Stimulated activated naive CD4-positive, alpha-beta T cell treated with Interleukin-2 at 50 U/mL for 16 hours (primary cell): ENCODE measurements at places on chromosomes 12 and 14.
A peak's percentile ranks its signal among the peaks of the same experiment; 100 is the strongest.

GRCh38 chr12:6038160-6038559 lies 86.3 kb downstream of the VWF start:
- DNase-seq = peak; percentile 7

- DNase-seq = no peak
These were observed 122.5 kb upstream of the MAX start for GRCh38 chr14:65224799-65225198.

GRCh38 chr12:66648033-66648735 lies 30.7 kb downstream of the GRIP1 start:
- no peak for DNase-seq

DNA sequence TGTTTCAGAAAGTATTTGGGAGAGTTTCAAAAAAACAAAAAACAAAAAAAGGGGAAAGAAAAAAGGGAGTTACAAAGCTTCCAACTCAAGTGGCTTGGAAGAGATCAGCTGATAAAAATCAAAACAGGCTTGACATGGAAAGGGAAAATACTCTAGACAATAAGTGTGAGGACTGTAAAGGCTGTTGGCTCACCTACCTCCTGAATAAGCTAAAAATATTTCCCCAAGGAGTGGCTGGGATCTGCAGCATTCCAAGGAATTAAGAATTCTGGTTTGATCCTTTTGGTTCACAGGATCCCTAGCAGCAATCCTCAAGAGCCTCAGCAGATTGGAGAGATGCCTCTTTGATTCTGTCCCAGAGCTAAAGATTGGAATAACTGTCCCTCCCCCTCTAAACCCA lies 11.2 kb upstream of the AJUBA start:
- no peak for DNase-seq

DNA sequence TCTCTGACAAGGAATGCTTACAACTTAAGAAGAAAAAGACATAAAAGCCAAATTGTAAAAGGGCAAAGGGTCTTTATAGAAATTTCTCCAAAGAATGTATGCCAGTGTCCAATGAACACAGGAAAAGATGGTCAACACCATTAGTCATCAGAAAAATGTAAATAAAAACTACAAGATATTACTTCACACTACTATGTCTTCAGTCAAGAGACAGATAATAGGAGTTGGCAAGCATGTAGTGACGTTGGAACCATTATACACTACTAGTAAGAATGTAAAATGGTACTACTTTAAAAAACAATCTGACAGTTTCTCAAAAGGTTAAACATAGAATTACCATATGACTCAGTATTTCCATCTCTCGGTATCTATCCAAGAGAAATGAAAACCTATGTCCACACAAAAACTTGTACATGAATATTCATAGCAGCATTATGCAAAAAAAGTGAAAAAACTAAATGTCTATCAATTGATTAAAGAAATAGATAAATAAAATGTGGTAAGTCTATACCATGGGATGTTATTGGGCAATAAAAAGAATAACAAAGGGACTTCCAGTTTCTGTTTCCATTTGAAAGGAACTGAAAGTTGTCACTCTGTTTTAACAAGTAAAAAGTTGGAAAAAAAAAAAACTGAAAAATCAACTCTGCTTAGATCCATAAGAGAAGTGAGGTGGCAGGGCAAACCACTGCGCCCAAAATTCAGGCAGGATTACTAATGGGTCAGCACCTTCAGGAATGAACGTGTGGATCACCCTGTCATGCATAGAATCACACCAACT lies 69.8 kb downstream of the ALG10B start:
- DNase-seq = no peak

DNA sequence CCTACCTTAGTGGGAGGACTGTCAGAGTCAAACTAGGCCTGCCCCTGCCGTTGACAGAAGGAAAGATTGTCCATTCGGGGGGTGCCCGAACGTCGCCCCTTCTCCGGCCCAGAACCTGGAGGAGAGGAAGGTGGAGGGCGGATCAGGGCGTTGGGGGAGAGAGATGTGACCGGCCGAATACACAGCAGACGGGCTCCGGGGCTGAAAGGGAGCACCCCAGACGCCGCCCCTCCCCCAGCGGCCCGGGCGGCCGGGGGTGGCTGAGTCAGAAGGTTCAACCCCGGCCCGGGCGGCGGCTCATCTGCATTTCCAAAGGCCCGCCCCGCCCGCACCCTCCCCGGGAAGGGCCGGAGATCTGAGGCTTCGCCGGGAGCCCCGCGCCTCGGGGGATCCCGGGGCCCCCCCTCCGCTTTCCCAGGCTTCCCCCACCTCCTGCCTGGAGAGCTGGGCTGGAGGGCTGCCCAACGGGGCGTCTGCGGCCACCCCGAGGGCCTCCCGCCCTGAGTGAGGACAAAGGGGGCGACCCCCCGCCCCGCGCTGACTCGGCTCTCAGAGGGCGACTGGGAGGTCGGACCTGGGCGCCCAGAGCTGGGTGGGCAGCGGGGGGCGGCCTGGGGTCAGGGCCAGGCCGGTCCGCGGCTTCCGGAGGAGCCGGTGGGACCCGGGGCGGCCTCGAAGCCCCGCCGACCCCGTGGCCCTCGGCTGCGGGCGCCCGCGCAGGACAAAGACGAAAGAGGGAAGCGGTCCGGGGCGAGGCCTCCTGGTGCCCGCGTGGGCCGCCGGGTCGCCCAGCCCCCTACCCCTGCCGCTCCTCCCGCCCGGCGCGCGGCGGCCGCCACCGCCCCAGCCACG lies 3.7 kb upstream of the SETD1B start:
- DNase-seq = peak; percentile 75

DNA sequence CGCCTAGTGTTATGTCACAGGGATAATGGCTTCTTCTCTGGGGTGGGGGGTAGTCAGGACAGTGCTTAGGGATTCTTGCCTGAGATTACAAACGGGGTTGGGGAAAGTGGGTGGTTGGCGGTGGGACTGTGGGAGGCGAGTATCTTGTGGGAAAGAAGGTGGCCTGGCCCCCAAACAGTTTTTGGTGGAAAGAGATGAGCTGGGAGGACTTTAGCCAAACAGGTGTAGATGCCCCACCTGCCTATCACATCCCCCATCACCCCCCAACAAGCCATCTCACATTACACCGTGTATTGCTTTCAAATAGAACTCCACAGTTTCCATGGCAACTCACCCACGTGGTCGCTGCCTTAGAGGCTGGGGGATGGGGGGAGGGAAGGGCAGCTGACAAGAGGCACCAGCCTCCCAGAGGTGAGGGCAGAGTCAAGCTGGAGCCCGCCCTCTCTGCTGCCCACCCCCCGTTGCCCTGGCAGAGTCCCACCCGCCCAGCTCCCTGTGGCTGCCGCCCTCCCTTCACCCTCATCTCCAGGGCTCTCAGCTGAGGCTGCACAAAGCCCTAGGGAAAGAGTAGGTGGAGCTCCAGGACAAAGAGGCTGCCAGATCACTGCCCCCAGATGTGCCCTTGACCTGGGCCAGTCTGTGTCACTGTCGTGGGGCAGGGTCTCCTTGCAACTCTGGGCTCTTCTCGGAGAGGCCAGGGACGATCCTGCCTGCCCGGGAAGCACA lies 98.3 kb downstream of the LRRC74A start:
- DNase-seq = peak; percentile 38

- DNase-seq = no peak
These were observed 10.1 kb downstream of the AKAP6 start for GRCh38 chr14:32339188-32339587.

- no peak for DNase-seq
These were observed 108.6 kb downstream of the PPM1A start for GRCh38 chr14:60357551-60358149.

DNA sequence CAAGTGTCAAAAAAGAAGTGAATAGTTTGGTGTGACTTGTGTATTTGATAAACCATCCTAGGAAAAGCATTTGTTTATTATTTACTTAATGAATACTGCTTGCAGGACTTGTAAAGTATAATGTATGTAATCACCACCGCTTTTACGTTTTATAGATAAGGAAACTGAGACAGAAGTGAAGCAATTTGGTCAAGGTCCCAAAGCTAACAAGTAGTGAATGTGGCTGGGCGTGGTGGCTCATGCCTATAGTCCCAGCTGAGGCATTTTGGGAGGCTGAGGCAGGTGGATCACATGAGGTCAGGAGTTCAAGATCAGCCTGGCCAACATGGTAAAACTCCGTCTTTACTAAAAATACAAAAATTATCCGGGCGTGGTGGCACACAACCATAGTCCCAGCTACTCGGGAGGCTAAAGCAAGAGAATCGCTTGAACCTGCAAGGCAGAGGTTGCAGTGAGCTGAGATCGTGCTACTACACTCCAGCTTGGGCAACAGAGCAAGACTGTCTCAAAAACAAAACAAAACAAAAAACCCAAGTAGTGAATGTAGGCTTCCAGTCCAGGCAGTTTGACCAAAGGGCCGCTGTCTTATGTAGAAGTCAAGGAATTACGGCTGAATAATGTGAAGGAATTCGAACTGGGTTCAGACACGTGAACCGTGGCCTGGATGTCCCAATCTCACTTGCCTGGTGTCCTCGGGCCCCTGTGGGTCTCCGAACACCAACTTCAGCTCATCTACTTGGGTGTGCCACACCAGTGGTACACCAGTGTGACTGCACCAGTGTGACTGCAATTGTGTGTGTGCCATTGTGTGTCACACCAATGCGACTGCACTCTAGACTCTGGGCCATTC lies 88.3 kb upstream of the MED13L start:
- DNase-seq = no peak

DNA sequence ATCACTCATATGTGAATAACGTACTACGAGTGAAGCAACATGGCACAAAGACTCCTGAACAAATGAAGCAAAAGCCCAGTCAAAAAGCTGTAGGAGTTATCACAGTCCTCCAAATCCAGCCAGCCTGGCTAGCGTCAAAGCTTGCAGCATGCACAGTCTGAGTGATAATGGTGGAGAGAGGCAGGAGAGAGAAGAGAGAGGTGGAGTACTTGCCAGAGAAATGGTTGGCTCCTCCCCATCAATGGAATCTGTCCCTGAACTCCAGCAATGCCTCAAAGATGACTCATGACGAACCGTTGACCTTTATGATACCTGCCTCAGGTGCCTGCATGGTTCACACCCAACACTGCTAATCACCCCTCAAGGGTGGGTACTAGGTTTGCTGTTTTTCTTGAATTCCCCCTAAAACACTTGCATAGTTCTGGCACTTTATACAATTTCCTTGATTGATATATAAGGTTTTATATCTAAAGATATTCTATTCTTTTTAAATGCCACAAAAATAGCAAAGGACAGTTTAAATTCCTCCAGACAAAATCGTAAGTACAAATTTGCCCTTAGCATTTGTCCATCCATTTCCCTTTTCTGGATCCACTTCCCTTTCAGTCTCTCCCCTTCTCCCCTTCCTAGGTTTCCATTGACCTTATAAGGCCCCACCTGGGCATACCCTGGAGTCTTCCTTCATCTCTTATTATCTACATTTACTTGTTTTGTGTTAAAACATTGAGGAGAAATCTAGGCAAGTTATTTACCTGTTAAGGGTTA lies 10.2 kb downstream of the ARHGDIB start:
- DNase-seq = no peak

GRCh38 chr14:91413547-91414474 lies 3.8 kb downstream of the CCDC88C start:
- DNase-seq = peak; percentile 25

- no peak for DNase-seq
These were observed 78.2 kb downstream of the SCN8A start for GRCh38 chr12:51669271-51669670.

DNA sequence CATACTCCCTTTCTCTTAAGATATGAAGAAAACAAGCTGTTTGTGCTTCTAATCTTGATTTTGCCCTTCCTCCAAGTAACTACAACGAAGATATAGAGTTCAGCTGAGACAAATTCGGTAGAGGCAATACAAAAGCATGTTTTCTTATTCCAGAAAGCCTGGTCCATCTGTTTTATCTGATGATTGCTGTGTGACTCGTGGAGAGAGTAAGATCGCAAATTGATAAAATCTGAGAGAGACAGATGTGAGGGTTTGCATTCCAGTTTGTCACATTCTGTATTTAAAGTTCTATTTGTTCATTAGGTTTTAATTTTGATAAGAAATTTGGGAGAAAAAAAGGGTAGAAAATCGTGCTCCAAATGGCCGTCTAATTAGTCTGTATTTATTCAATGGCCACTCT lies 192.1 kb downstream of the CPNE8 start:
- DNase-seq = no peak

- DNase-seq = no peak
These were observed 316.8 kb downstream of the PAWR start for GRCh38 chr12:79373896-79374499.

DNA sequence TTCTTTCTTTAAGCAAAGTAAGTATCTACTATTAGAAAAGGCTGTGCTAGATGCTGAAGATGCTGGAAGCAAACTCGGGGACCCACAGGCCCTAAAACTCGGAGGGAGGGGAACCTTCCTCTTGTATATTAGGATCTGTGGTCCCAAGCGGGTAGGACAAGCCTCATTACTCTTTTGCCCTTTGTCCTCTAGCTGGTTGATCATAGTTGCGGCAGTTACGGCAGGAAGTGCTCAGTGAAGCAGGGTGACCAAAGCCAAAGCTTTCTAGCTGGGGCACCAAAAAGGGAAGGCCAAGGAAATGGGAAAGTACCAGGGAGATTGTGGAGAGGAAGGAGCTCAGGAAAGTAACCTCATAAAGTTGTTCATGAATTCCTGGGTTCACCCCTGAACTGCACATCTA lies 76.3 kb downstream of the SCFD1 start:
- DNase-seq = no peak

- DNase-seq = no peak
These were observed 11.9 kb downstream of the TGFB3 start for GRCh38 chr14:75969891-75970290.

- DNase-seq = no peak
These were observed 533.7 kb upstream of the SEL1L start for GRCh38 chr14:82067221-82067875.

GRCh38 chr12:114767084-114767760 lies 83.2 kb upstream of the TBX3 start:
- DNase-seq = no peak

GRCh38 chr12:6492838-6493496 lies at the start of gene MRPL51:
Gene MRPL51, minus strand, starts transcription at chr12:6493262. Its CDS starts 126 bp downstream, at chr12:6493136.
- DNase-seq = peak; percentile 97

DNA sequence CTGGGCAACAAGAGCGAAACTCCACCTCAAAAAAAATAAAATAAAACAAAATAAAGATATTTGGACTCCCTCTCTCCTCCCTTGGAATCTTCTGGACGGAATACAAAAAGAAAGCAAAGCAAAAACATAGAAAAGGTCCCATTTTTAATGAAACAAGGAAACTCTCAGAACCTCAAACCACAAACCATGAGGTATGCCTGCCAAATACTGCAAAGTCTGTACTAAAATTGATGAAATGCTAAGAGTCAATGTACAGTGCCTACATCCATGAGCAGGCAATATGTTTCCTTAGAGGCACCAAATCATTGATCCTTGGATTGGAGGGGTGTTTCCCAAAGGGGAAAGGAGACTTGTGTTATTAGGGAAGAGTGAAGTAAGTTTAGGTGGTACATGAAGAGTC lies 8.2 kb upstream of the RPS6KA5 start:
- DNase-seq = no peak

DNA sequence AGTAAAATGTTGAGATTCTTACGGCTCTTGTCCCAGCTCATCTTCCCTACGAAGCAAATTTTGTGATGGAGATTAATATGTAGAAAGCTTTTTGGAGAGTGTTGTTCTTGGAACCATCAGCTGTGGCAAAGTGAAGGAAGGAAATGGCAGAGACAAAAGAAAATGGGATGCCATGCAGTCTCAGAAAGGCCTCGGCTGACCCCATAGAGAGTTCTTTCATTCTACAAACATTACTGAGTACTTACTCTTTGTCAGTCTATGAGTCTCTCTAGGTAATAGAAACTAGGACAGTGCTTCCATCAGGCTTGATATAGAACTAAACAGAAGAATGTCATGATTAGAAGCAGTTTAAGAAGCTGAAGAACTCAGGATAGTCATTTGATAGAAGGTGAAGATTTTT lies 134.1 kb downstream of the PLEKHA5 start:
- no peak for DNase-seq
